Frontal cortex (tissue), 4 donors: ENCODE measurements at places on chromosomes 5 and 9. TPM values are rescaled to one million over a fixed set of nuclear protein-coding genes. Genes with fewer than 3 reads are reported as not detected.

DNA sequence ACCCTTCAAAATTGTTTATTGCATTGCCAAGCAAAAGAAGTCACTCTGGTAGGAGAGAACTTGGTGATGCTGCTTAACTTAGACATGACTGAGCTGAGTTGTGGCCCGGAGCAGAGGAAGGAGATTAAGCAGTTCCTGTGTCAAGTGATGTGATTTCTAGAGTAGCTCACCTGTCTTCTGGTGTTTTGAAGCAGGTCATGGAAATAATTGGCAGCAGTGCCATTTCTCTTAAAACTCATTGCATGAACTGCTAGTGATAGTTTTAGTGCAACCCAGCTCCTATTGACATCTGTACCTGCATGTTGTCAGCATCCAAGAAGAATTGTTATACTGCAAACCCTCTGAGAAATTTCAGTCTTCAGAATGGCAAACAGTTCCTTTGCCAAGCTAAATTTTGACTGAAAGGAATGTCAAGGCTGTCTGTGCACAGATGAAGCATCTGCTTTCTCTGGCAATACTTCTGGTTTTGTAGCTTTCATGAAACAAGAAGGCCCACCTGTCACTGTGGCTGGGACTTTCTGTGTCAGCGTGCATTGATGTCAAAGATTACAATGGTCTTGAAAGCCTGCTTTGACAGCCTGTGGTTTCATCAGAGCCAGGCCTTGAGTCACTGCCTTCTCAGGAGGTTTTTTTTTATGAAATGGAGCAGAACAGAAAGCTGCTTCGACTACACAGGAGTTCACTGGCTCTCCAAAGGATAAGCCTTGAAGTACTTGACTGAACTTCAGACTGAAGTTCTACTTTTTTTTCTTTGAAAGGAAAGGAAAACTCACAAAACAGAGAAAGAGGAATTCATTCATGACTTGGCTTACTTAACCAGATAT, 90.6 kb downstream of the RALGPS1 start:
- DNase-seq, result no peak

GRCh38 chr9:100731557-100731956, 153.7 kb downstream of the CAVIN4 start:
- DNase-seq, result no peak

CXCL14 gene
- total RNA-seq, result 7.7 TPM

- DNase-seq, result peak; percentile 12
Observed at GRCh38 chr5:123696921-123697341, 185.0 kb downstream of the CSNK1G3 start.

GRCh38 chr9:21110708-21111576, 30.7 kb downstream of the IFNW1 start:
- DNase-seq, result peak; percentile 41
